T-helper 17 cell (primary cell): ENCODE measurements at places on chromosomes 6 and 20.

DNA sequence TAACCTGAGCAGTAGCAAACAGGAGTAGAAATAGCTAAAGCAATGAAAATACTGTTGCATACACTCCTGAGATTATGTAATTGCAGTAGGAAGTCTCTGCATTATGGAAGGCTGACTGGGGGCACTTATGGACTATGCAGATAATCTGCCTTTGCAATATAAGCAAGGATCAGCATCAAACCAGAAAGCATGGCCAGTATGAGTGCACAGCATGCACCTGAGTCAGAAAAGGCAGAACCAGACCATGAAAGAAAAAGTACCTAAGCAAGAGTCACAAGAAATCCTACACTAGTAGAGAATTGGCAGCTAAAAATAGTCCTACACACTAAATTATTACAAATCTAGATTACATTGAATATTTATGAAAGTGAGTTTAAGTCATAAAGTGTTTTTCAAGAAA lies 164.3 kb downstream of the KIF6 start:
- no peak overlapping the region for H3K27ac ChIP-seq
- H3K27me3 ChIP-seq = peaks cover 6% of the 10 kb centered on the region
- no peaks in the 10 kb centered on the region for H3K4me1 ChIP-seq
- no peak for DNase-seq
- no peaks in the 10 kb centered on the region for H3K36me3 ChIP-seq
- H3K4me3 ChIP-seq = no peak overlapping the region

DNA sequence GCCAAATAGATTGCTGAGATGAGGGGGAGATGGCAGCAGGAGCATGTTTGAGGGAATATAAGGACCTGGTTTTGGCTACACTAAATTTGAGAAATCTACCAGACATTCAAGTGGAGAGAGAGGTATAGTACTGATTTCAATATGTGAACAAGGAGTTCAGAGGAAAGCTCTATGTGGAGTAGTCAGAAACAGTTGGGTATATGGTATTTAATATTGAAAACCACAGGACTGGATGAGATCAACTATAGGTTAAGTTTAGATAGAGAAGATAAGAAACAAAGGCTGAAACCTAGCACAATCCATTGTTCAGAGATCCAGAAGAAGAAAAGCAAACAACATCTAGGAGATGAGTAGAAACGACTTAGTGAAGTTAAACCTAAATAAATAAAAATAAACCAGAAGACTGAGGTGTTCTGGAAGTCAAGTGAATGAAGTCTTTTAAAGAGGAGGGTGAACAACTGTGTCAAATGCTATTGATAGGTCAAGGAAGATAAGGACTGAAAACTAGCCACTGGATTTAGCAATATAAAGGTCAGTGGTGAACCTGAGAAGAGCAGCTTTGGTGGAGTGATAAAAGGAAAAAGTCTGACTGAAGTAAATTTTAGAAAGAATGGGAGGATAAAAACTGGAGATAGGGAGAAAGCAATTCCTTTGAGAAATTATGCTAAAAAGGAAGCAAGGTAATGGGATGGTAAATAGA lies 121.2 kb upstream of the RUNX2 start:
- H3K27me3 ChIP-seq = no peaks in the 10 kb centered on the region
- no peak overlapping the region for H3K4me3 ChIP-seq
- no peak overlapping the region for H3K27ac ChIP-seq
- no peaks in the 10 kb centered on the region for H3K4me1 ChIP-seq

DNA sequence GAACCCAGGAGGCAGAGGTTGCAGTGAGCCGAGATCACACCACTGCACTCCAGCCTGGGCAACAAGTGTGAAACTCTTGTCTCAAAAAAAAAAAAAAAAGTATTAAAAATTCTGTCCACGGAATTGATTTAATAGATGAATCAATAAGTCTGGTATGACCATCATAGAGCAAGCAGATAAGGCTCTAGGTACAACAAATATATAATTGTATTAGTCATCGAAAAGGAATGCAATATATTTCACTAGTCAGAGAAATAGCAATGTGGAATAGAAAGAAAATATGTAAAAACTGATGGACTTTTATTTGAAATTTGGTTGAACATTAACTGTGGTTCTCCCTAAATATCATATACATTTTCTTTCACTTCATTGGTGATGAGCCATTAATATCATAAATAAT lies 476.8 kb upstream of the AGPAT4 start:
- no peak overlapping the region for H3K4me3 ChIP-seq
- DNase-seq = no peak
- H3K27me3 ChIP-seq = no peaks in the 10 kb centered on the region
- no peak overlapping the region for H3K27ac ChIP-seq

DNA sequence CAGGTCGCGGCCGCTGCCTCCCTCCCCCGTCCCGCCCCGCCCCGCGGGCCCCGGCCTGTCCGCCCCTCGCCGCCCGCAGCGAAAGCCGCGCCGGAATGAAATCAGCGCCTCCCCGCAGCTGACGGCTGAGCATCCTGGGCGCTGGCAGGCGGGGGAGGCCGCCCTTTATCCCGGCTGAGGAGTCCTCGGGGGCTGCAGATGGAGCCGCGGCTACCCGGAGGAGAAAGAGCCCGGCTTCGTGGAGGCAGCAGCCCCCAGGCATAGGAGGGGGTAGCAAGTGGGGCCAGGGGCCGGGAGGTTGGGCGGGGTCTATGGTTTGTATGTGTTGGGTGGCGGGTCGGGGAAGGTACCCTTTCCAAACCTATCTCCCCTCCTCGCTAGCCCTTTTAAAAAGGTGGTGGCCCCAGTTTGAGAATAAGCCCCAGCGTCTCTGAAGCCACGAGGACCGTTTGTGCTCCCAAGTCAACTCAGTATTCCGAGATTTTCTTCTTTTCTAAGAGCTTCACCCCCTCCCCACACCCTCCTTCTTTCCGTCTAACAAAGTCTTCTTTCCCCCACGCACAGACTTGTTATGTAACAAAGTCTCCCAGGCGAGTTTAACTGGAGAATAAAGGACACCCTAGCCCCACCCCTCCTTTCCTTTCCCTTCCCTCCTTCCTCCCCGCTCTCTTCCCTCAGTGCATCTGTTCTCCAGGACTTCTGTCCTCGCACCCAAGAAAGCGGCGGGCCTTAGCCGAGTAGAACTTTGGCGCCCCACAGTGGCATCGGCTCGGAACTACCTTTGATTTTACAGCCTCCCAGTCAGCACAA lies 11.0 kb downstream of the POU3F2 start:
- peaks cover 90% of the 10 kb centered on the region for H3K27me3 ChIP-seq
- peak; percentile 59 for DNase-seq
- peak overlapping the region; percentile 67 for H3K27ac ChIP-seq
- peaks cover 11% of the 10 kb centered on the region for H3K36me3 ChIP-seq
- H3K4me3 ChIP-seq = peak overlapping the region; percentile 86

DNA sequence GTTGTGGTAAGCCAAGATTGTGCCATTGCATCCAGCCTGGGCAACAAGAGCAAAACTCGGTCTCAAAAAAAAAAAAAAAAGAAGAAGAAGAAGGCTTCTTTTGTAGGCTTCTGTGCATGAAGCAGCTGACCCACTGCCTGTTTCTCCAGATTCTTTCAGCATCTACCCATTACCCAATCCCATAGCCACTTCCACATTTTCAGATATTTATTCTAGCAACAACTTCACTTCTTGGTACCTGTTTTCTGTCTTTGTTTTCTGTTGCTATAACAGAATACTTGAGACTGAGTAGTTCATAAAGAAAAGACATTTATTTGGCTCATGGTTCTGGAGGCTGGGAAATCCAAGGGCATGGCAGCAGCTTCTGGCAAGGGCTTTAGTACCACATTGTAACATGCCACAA lies 95.3 kb upstream of the SGK1 start:
- no peak overlapping the region for H3K4me3 ChIP-seq
- no peak overlapping the region for H3K27ac ChIP-seq
- H3K36me3 ChIP-seq = peaks cover 5% of the 10 kb centered on the region
- H3K27me3 ChIP-seq = no peaks in the 10 kb centered on the region
- no peaks in the 10 kb centered on the region for H3K4me1 ChIP-seq
- no peak for DNase-seq
